ENCODE measurements at places on chromosomes 3 and 15.

- no peak for DNase-seq
Observed at GRCh38 chr3:15769256-15769915, 28.4 kb downstream of the ANKRD28 start.

- DNase-seq = no peak
Observed at GRCh38 chr3:126446301-126446700, 29.4 kb downstream of the ZXDC start.

DNA sequence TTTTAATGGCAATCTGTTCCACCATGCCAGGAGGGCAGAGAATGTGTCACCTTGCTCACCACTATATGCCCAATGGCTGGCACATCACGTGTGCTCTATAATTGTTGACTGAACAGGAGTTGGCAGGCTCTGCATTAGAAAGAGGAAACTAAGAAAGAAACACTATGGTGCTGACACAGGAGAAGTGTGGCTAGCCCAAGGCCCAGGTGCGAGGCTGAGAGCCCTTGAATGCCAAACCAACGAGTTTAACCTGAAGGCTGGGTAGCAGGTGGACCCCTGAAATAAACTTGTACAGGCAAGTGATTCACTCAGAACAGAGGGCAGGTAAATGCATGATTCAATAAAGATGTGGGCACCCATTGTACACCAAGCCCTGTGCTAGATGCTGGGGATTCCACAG, 2.4 kb downstream of the CHCHD4 start:
- DNase-seq = no peak

GRCh38 chr3:158249183-158249582, 139.3 kb downstream of the RSRC1 start:
- no peak for DNase-seq

DNA sequence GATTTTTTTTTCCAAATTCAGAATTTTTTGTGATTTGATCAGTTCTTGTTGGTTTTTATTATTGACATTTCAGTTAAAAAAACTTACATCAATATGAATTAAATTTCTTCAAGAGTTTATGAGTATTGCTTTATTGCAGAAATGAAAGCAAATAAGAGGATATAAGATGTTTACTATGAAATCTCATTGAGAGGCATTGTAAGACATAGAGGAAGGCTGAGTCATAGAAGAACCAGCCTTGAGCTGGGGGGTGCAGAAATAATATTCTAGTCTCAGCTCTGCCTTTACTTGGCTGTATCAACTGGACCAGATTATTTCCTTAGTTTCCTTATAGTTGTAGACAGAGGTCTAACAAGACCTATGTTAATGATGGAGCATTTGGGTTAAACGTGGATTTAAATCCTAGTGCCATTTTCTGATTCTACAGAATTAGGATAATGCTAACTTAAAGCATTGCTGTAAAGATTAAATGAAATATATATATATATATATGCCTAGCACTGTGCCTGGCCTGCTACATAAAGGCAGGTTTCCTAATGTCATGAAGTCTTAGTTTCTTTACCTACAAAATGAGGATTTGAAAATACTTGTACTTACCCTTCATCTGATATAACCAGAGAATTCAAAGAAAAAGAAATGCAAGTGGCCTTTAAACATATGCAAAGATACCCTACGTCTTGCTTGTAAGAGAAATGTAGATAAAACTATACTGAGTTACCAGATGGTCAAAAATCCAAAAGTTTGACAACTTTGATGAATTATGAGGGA, 7.3 kb downstream of the FAM98B start:
- DNase-seq = no peak

- no peak for DNase-seq
Observed at GRCh38 chr3:64796607-64797399, 109.0 kb upstream of the ADAMTS9 start.

DNA sequence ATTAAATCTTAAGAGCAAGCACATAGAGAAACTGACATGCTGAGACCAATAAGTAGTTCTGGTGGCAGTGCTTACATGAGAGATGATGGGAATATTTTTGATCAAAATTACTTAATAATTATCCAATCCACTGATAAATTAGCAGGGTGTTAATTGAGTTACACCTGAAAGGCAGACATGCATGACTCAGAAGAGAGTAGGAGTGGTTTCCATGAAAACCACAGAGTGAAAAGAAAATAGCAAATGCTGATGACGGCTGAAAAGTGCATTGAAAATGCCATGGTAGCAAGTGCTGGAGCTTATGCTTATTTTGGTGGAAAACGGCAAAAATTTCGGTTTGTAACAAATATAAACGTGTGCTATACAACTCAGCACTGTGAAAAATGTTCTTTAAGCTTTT, 267.8 kb upstream of the LRRN1 start:
- DNase-seq = no peak

DNA sequence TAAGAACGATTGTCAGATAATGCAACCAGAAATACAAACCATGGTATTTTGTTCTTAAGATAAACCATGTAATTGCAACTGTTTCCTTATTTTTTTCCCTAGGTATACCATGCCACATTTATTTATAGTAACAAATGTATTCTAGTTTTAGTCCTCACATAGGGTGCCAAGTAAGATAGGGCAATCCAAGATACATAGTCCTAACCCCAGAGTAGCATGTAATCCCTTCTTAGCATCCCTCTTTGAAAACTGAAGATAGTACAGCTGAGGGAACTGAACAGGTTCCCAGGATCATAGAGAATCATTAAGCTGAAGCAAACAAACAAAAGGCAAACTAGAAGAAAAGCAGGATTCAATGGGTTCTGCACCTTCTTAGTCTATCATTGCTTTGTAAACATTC, 24.8 kb downstream of the TRNT1 start:
- DNase-seq = no peak

DNA sequence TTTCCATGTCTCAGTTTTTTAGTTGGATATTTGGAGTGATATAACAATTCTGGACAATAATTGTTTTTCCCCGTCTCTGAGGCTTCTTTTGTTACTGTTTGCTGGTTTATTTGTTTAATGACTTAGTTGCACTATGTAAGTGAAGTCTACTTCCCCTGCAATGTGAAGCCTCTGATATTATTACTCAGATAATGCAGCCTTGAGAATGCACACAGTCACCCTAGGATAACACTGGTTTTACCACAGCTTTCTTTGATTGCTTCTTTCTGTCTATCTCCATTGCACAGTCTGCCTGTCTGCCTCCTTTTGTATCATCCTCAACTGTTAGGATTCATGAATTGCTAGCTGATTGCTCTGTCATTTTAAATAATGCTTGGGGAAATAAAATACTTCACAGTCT, 208.7 kb upstream of the ROBO1 start:
- DNase-seq = no peak

DNA sequence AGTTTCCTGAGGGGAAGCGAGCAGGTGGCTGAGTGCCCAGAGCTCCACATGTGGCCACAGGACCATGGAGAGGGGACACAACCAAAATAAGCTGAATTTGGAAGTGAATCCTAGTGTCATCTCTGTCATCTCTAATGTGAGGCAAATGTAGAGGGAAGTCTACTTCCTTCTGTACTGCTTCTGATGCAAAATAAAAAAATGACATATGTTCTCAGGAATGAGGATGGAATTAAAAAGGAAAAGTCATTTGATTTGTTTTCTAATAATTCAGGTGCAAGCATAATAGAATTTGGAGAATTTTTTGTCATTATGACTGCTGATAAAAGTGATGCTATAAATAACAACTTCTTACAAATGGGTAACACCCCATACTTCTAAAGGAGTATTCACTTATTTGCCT, 59.5 kb upstream of the POU1F1 start:
- no peak for DNase-seq

DNA sequence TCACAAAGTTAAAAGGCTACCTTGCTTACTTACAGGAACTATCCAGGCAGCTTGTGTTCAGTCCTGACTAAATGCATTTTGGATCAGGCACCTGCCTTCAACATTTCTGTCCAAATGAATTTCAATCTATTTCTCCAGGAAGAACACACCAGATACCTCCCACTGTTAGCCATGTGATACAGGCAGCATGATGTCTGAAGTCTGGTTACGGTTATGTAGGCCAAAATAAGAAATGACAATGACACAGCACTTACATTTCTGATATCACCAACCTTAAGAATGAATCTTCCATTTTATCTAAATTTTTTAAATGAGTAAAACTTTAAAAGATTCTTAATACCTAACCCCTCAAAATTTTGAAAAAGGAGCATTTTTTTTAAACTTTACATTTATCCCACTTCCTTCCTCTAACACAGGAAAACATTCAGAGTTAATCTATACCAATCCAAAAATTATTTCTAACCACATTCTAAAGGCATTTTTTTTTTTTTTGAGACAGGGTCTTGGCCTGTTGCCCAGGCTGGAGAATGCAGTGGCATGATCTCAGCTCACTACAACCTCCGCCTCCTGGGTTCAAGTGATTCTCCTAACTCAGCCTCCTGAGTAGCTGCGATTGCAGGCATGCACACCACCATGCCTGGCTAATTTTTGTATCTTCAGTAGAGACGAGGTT, at the start of gene MAP4:
Gene MAP4, minus strand, starts transcription at position 116 of the 673 bp plus-strand sequence. CDS start 17,556 bp downstream, outside the sequence.
- no peak for DNase-seq

GRCh38 chr3:62332017-62332416, 41.3 kb downstream of the FEZF2 start:
- DNase-seq = no peak

- DNase-seq = no peak
Observed at GRCh38 chr15:65332391-65333147, 28.1 kb downstream of the RNU5B-1 start.

Measured in caudate nucleus (tissue), 63 donors.